Activated CD4-positive, CD25-positive, alpha-beta regulatory T cell treated with anti-CD3 and anti-CD28 coated beads, Interleukin-2, amount 50 U/mL, for 24 hours (primary cell): ENCODE measurements at places on chromosomes 13 and 19.
A peak's percentile ranks its signal among the peaks of the same experiment; 100 is the strongest.

- ATAC-seq, result peak; percentile 25
These were observed 68.0 kb upstream of the GPR183 start for GRCh38 chr13:99374994-99375737.

- peak; percentile 61 for ATAC-seq
These were observed 18.8 kb downstream of the ZC3H4 start for GRCh38 chr19:47094557-47095475.

GRCh38 chr19:49374665-49375434, 11.2 kb downstream of the DKKL1 start:
- ATAC-seq, result no peak

DNA sequence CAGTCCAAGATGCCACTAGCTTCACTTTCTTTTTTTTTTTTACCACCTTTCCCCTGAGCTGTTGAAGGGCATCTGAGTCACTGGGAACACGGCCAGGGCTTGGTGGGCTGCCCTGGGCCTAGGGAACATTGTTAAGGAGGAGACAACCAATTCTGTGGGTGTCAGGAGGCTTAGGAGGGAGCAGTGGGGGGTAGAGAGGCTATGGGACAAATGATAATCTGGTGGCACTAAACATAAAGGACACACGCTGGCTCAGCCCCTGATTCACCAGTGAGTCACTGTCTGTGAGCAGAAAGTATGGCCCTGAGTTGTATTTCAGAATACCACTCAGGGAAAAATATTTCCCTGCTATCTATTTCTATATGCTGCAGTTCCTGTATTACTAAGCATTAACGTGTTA, 207.8 kb downstream of the DCLK1 start:
- no peak for ATAC-seq

GRCh38 chr13:39820606-39821005, 165.1 kb downstream of the COG6 start:
- ATAC-seq, result no peak

DNA sequence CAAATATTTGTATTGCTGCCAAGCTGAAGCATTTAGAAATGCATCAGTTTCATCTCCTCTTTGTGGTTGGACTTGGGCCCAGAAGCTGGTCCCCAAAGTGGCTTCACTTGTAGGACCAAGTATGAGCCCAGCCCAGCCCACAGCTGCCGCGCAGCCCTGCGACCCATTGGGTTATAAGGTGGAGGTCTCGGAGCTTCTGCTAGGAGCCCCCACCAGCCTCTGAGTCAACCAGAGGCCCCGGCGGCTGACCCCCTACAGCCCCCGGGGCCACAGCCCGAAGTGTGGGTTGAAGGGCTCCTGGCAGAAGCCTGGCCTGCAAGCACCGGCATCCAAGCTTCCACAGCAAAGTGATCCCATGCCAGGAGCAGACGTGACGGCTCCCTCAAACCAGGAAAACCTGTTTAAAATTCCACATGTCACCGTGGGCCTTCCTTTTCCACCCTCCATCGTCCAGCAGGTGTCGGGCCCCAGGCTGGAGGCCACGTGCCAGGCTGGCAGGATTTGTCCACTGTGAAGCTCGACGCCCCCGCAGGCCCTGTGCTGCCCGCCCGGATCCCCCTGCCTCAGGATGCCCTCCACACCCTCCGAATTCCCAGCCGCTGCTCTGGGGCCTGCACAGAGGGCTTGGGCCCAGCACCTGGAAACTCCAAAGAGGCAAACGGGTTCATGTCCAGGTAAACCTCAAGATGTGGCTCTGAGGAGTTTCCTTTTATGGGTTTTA, 54.7 kb downstream of the C13orf46 start:
- no peak for ATAC-seq

- peak; percentile 5 for ATAC-seq
These were observed 844 bp upstream of the RFX1 start for GRCh38 chr19:14006766-14007562.

DNA sequence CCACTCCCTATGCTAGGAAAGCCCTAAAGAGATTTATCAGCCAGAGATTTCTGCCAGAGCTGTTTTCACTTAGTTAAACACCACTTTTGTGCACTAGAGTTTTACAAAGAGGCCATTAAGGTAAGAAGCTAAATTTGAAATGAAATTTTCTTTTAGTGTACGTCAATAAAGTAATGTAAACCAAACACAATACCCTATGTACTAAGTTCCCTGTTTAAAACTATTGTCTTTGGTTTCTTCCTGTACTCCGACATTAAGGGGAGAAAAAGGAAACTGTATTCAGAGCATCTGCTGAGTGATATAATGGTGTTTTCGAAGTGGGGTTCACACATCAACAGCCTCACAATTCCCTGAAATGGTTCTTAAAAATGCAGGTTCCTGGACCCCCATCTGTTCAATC, 40.7 kb upstream of the STARD13 start:
- ATAC-seq, result no peak

DNA sequence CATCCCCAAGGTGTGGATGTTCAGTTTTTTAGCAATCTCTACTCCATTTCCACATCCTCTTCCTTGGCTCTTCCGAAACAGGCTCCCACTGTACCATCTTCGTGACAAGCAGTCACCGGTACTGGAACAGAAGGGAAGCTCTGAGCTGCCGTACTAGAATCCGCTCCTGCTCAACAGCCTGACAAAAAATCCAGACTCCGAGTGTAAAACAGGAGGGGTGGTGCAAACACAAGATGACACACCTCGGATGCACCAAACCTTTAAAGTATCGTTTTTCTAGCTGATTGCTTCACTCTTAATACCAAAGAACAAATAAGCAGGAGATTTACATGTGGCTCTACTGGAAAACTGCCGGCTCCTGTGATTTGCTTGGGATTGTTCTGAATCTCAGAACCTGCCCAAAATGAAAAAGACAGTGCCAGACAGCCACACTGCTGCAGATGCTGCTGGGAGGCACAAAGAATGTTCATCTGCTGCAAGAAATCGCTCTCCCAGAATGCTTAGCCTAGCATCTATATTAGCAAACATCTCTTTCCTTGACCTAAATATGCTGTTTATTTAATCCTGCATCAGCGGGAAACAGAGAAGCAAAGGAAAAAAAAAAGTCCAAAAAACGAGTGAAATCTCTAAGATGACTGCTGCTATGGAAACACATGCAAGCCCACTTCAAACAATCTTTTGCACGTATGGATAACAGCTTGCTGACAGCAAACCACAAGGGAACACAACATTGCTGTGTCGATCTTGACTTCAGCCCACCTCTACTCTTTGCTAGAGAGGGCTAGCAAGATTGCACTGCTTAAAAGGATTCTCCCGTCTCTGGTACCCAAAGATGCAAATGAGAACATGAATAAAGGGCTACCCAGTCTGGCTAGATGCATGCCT, 38.0 kb upstream of the DOCK9 start:
- no peak for ATAC-seq

GRCh38 chr13:19882231-19882630, 18.8 kb upstream of the ZMYM5 start:
- ATAC-seq, result no peak

- no peak for ATAC-seq
These were observed 25.8 kb downstream of the TNFSF9 start for GRCh38 chr19:6556480-6557195.

- ATAC-seq, result no peak
These were observed 15.2 kb downstream of the TPT1 start for GRCh38 chr13:45325806-45326205.

DNA sequence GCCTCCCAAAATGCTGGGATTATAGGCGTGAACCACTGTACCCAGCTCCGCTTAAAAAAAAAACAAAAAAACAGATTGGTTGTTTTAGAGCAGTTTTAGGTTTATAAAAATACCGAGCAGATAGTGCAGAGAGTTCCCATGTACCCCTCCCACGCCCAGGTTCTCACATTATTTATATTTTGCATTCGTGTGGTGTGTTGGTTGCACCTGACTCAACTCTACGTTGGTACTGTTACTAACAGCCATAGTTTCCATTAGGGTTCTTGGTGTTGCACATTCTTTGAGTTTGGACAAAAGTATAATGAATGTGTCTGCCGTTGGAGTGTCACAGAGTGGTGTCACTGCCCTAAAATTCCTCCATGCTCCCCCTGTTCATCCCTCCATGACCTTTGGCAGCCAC, 29.1 kb downstream of the MYO9B start:
- ATAC-seq, result peak; percentile 35

- no peak for ATAC-seq
These were observed 191.3 kb upstream of the PCDH9 start for GRCh38 chr13:67421475-67421874.
